ENCODE measurements at places on chromosomes 2 and 18.

- DNase-seq, result no peak
These were observed 27.1 kb downstream of the CREG2 start for GRCh38 chr2:101360232-101360631.

GRCh38 chr18:57077005-57077765 is 69.7 kb upstream of the BOD1L2 start:
- no peak for DNase-seq

GRCh38 chr2:25479761-25480160 is 138.0 kb upstream of the DNMT3A start:
- no peak for DNase-seq

DNA sequence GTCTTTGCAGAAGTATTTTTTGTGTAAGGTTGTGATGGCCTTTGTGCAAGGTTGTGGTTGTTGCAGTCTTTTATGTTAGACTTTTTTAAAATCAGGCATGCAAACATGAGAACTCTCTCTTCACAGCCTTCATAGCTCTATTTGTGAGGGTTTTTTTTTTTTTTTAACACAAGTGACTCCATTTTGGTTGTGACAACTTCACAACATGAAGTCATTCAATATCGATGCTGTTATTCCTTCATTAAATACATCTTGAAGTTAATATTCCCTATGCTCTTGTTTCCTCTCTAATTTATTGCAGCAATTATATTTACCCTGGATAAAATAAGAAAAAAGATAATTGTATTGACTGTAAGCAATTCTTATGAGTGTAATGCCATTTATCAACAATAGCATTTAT is 35.5 kb downstream of the DHRS9 start:
- no peak for DNase-seq

GRCh38 chr2:226073496-226074160 is 674.1 kb downstream of the NYAP2 start:
- no peak for DNase-seq

DNA sequence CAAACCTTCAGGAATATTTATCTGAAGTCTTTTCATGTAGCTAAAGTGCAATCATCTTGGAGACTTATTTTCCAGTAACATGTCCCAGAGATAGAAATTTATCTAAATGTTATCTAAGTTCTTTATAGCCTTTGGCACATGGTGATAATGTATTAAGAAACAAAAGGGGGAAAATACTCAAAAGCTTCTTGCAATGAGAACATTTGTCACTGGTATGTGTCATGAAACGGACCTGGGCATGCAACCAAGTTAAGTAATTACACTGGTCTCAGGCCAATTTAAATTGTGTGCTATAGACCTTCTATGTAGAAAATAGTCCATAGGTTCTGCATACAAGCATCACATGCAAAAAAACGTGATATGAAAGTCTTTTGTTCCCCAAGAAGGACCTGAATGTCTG is 136.2 kb downstream of the SLC8A1 start:
- DNase-seq, result no peak

All from stimulated activated CD8-positive, alpha-beta memory T cell treated with anti-CD3 and anti-CD28 coated beads, Interleukin-7, amount 100 ng/mL, for 4 hours (primary cell).